GM12878 (cell line): ENCODE measurements at places on chromosomes 2 and 18.

DNA sequence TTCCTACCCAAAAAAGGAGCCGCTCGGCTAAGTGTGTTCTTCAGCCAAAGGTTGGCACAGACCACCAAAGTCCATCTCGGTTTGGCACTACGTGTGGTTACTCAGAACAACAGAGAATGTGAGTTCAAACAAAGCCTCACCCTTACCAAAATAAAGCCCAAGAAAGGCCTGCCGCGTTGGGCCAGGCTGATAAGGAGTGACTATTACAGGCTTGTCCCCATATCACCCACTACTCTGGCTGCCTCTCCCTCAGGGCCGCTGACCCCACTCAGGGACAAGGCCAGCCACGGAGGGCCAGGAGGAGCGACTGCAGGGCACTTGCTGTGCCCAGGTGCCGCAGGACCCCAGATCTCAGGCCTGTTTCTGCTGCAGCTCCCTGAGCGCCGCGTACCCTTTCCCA lies 13.8 kb downstream of the HS1BP3 start:
- no peak for DNase-seq

- no peak for DNase-seq
Observed at GRCh38 chr2:69124343-69124742, 111.4 kb downstream of the ANTXR1 start.

DNA sequence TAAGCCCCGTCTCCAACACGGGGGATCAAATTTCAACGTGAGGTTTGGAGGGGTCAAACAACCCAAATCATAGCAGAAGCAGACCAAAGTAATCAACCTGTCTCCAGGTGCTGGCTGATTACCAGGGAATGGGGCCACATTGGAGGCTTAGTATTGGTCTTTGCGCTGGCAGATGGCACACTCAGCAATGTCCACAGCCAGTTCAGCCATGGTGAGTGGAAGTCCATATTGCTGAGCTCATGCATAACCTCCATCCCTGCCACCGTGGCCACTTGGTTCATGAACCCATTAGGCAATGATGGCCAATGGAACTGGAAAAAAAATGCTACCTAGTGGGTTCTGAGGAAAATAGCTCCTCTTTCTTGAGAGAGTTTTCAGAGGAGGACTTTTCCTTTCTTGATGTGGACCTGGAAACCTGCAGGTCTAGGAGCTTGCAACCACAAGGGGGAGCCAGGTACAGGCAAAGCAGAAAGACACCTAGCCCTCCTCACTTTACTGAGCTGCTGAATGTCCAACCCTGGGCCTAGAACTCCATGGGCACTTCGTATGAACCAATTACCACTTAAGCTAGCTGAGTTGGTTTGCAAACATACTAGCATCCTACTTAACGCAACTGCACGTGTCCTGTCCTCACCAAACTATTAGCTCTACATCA lies 128.0 kb upstream of the GYPC start:
- peak; percentile 11 for DNase-seq

- DNase-seq: no peak
Observed at GRCh38 chr2:67453310-67453709, 56.2 kb downstream of the ETAA1 start.

GRCh38 chr2:33425586-33426031 lies 50.8 kb upstream of the RASGRP3 start:
- no peak for DNase-seq

- no peak for DNase-seq
Observed at GRCh38 chr2:151102226-151102625, 159.4 kb downstream of the RBM43 start.

DNA sequence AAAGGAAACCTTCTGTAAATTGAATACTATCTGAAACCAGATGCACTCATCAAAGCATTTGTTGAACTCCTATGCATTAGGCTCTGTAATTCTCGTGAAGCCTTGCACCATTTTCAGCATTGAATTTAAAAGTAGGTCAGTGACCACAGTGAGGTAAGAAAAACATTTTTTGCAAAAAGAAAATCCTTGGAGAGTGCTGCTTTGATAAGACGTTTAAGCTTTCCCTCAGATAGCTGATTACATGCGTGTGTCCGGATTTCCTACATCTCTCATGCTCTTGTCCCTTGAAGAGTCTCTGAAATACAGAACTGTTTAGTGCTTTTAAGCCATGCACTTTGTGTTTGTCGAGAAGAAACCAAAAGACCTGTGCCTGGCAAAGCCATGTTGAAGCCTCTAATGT lies 113.6 kb downstream of the FMNL2 start:
- no peak for DNase-seq

DNA sequence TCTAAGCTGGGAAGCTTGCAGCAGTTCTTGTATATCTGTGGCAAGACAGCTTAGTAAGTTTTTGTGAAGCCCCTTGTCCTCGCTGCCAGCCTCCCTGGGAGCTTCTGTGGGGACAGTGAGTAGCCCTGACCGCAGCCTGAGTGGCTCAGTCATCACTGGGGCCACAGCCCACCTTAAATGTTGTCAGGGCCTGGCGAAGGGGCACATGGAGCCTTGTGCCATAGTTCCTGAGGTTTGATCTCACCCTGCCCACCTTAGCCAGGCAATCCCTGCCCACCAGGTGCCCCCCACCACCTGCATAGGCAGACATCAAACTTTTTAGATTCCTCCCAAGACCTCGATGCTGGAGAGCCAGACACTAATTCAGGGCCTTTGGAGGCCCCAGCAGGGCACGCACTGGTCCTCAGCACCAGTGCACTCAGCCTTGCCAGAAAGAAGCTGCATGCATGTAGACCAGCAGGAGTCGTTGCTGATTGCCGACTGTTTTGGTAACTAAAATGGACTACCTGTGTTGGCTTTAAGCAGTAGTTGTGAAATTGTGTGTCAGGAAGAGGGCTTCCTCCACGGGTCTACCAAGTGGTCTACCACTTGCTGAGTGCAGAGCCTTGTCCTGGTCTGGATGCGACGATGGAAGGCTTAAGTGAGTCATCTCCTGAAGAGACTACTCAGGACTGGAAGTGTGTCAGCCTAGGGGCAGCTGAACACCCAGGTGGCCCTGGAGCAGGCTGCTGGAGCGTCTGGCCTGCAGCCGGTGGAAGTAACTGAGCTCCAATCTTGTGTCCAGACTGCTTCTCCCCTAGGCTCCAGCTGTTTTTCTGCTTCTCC lies 233.1 kb downstream of the SEPTIN10 start:
- no peak for DNase-seq

DNA sequence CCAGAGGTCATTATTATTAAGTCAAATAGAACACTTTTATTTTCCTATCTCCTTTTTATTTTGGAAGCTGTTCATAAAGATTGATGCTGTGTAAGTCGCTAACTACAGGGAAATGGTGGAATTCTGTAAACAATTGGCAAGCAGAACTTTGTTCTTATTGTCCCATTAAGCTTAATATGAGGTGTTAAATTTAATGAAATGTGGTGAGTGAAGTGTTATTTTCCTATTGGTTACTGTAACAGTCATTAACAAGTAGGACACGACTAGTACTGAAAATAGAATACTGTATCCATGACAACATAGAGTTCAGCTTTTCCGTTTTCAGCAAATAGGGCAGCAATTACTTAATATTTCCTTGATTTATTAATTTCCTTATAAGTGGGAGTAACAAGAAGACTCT lies 279.1 kb upstream of the ZEB2 start:
- no peak for DNase-seq

DNA sequence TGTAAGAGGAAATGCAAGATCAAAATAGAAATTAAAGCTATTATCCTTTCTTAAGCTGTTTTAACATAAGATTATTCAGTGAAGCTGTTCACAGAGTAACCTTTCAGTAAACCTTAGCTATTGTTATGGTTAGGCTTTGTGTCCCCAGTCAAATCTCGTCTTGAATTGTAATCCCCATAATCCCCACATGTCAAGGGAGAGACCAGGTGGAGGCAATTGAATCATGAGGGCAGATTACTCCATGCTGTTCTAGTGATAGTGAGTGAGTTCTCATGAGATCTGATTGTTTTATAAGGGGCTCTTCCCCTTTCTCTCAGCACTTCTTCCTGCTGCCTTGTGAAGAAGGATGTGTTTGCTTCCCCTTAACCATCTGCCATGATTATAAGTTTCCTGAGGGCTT lies 424.4 kb downstream of the DSEL start:
- DNase-seq: no peak
